ENCODE measurements at places on chromosomes 11 and 22.

GRCh38 chr11:128687321-128687720 is 6.6 kb upstream of the FLI1 start:
- no peak for DNase-seq

DNA sequence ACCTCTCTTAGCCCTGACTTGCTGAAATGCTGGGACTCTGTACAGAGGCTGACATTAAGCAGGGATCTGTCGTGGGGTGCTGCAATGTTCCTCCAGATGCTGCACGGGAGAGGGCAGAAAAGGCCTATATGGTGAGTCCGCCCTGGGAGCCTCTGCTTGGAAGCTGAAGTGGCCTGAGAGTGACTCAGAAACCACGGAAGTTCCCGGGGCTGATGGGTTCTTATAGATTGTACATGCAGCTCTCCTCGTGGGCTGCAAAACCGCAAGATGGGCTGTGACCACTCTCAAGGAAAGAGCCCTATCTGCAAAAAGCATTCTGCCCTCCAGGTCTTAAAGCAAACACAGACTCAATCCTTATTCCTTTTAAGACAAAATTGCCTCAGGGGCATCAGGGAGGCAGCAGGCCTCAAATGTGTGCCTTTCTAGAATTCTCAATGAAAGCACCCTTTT is 5.8 kb upstream of the SLC43A3 start:
- DNase-seq, result no peak

DNA sequence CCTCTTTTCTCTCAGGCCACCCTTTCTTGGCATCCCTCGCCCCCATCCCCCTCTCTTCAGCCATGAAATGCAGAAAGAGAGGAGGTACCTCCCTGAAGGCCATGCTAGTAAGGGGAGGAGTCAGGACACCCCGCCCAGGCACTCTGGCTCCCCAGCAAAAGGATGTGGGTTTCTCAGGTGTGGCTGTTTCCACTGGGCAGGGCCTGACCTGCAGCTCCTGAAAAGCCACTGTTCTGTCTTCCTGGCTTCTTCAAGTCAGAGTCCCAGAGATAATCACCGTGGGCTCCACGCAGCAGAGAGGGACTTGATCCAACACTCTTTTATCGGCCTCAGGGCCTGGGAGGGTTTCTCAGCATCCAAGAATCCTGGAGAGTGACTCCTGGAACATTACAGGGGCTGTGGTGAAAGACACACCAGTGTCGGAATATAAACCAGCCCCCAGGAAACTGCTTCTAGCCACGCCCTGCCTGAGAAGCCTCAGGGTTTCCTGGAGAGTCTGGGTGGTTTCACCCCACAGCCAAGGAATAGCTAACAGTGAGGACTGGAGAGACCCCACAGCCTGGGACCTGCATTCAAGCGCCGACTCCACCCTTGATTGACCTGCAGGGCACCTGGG is 45.7 kb upstream of the TSPAN18 start:
- no peak for DNase-seq

DNA sequence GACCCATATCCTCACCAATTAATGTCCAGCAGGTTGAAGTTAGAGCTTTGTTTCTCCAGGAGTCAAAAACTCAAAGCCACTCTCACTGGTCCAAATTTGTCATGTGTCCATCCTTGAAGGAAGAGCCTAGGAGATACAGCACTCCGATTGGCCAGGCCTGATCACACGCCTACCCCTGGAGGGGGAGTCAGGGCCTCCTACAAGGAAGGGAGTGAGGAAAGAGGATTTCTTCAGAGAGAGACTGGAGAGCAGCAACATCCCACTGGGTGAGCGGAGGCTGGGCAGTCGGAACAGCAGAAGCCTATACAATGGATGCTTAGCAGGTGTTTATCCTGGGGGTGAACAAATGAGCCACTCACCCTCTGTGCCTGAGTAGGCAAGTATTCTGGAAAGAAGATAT is 113.9 kb downstream of the TRIM29 start:
- no peak for DNase-seq

DNA sequence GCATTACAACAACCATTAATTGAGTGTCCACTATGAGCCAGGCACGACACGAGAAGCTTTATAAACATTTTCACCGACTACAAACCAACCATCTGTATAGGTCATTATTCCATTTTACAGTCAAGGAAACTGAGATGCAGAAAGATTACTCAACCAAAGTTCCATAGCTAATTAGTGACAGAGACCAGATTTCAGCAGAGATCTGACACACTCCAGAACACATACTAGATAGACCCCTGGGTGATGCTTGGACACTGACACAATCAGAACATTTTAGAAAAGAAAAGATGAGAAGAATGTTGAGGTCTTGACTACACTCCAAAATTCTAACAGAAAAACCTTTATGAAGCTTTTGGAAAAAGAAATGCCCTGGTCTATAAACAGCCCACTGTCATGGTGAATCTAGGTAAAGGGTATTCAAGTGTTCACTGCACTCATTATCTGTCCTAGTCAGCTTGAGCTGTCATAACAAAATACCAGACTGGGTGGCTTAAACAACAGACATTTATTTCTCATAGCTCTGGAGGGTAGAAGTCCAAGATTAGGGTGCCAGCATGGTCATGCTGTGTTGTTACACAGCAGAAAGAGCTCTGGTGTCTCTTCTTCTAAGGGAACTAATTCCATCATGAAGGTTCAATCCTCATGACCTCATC is 89.0 kb downstream of the RELT start:
- no peak for DNase-seq
